ENCODE measurements at places on chromosomes 6 and 20. TPM values are rescaled to one million over a fixed set of nuclear protein-coding genes. Genes with fewer than 3 reads are reported as not detected.

Gene FOXF2
- not detected for total RNA-seq

DNA sequence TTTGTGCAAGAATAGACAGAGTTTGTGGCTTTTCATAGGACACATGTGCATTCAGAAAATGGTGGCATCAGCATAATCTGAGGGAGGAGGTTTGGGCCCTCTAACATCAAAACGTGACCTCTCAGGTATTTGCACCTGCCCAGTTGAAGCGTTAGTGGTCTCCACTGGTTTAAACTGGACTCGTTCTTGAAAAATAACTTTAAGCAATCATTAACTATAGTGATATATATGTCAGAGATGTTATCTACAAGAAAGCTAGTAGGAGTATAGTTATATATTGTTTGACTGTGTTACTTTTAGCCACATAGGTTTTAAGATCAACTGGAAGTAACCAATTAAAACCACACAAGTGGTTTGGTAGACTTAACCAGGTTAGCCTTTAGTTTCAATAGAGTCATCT is 607.4 kb downstream of the MAFB start:
- DNase-seq: no peak

DNA sequence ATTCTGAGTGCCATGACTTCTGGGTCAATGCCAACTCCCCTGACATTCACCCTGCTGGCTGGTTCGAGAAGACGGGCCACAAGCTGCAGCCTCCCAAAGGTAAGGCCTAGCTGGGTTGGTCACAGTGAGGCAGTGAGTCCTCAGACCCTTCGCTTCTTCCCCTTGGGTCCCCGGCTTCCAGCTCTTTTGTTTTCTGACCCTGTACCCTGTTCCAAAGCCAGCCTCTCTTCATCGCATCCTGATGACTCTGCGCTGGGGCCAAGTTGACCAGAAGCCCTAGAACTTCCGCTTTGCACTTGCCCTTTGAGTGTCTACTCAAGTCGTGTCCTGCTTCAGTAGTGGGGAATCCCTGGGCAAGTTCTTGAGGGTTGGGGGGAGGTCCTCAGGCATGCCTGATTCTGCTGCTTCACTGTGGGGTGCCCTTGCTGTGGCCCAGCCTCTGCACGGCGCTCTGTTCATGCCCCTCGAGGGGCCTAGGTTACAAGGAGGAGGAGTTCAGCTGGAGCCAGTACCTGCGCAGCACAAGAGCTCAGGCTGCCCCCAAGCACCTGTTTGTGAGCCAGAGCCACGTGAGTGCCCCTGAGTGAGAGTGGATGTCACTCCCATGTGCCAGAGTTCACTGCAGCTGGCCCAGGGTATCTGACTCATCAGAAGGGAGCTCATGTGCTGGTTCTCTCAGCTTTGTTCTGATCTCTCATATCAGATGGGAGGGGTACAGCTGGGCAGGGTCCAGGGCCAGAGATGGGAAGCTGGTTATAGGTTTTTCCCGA is 23.0 kb downstream of the L3MBTL1 start:
- DNase-seq: no peak

Gene PNRC1
- total RNA-seq: 46.7 TPM

- DNase-seq: no peak
Observed at GRCh38 chr20:50338479-50339391, 148.1 kb downstream of the CEBPB start.

DNA sequence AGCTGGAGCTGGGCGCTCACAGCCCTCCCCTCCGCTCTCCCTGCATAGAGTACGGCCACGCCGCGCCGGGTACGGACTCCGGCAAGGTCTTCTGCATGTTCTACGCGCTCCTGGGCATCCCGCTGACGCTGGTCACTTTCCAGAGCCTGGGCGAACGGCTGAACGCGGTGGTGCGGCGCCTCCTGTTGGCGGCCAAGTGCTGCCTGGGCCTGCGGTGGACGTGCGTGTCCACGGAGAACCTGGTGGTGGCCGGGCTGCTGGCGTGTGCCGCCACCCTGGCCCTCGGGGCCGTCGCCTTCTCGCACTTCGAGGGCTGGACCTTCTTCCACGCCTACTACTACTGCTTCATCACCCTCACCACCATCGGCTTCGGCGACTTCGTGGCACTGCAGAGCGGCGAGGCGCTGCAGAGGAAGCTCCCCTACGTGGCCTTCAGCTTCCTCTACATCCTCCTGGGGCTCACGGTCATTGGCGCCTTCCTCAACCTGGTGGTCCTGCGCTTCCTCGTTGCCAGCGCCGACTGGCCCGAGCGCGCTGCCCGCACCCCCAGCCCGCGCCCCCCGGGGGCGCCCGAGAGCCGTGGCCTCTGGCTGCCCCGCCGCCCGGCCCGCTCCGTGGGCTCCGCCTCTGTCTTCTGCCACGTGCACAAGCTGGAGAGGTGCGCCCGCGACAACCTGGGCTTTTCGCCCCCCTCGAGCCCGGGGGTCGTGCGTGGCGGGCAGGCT is 4.6 kb downstream of the KCNK15 start:
- no peak for DNase-seq

DNA sequence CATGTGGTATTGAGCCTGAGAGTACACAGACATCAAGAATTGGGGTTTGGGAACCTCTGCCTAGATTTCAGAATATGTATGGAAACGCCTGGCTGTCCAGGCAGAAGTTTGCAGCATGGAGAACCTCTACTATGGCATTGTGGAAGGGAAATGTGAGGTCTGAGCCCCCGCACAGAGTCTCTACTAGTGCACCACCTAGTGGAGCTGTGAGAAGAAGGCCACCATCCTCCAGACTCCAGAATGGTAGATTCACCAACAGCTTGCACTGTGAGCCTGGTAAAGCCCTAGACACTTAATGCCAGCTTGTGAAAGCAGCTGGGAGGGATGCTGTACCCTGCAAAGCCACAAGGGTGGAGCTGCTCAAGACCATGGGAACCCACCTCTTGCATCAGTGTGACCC is 658.2 kb downstream of the HACE1 start:
- DNase-seq: no peak

GRCh38 chr6:87907521-87907920 is 140.1 kb upstream of the SPACA1 start:
- DNase-seq: no peak

DNA sequence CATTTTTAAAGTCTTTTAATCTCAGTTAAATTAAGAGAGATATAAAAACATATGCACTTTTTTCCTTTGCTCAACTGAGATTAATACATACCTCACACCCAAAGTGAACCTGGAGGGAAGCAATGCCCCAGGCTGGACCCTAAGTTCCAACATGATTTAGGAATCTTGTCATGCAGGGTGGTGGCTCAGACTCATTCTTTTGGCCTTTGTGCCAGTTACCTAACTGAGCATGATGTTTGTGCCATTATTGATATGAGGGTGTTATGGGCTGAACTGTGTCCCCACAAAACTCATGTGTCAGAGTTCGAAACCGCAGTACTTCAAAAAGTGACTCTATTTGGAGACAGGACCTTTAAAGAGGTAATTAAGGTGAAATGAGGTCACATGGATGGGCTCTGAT is 188.0 kb downstream of the ARHGAP18 start:
- no peak for DNase-seq

Gene VSX1
- not detected for total RNA-seq

Gene SLC44A4
- total RNA-seq: under 0.01 TPM

DNA sequence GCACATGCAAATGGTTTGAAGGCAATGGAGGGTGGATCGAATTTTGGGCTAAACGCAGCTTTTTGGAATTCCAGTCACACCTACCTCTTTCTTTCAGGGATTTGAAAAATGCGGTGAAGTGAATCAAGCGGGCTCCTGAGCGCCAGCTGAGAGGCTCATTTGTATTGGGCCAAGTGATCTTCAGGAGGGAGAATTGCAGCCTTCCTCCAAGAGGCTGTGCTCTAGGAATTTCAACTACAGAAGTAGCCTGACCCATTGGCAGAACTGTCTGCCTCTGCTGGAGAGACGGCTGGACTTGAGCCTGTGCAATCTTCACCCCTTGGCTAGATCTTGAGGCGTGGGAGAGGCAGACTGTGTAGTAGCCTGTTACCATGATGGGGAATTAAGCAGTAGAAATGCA is 5.7 kb upstream of the TIAM2 start:
- no peak for DNase-seq

Gene MCM3
- 52.2 TPM for total RNA-seq

DNA sequence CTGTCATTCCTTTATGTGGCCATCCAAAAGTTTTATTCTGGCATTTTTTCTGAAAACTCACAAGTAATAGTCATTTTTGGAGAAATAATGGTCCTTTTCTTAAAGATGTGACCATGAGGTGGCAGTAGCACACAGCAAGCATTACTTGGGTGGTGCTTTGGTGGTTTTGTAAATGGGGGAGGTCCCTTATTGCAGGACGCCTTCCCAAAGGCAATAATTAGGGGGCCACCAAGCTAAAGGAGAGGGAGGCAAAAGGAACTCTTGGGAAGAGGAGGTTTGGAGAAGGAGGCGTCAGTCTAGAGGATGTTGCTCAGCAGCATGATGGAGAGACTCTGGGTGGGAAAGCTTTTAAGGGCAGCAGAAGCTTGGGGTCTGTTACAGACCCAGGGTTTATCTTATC is 422.6 kb upstream of the MMS22L start:
- no peak for DNase-seq

GRCh38 chr6:105199711-105200110 is 19.9 kb upstream of the POPDC3 start:
- no peak for DNase-seq

DNA sequence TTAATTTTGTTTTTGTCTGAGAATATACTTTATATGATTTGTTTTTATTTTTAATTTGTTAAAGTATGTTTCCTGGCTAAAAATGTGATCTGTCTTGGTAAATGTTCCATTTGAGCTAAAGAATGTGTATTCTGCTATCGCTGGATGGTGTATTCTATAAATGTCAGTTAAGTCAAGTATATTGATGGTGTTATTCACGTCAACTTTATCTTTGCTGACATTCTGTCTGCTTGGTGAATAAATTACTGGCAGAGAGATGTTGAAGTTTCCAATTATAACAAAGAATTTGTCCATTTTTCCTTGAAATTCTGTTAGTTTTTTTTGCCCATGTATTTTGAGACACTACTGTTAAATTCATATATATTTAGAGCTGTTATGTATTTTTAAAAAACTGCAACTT is 1131.8 kb upstream of the GJE1 start:
- DNase-seq: no peak

Gene DEFB127
- total RNA-seq: not detected

DNA sequence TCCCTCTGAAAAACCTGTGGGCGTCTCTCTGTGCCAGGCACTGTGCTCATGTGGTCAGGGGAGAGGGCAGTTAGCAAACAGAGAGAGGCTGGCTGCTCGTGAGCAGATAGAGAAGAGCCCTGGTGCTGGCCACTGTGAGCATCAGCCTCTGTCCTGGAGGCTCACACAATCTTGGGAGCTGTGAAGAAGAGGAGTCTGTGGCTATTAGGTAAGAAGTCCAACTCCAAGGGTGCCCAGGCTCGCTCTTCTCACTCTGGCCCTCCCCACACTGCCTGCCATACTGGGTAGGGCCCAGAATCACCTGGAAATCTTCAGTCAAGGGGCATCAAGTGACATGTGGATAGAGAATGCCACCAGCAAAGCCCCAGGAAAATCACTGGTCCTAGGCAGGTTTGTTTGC is 14.1 kb downstream of the SCML4 start:
- DNase-seq: no peak

Gene SMLR1
- not detected for total RNA-seq

GRCh38 chr6:6105472-6106036 is 98.8 kb upstream of the NRN1 start:
- DNase-seq: no peak

- DNase-seq: no peak
Observed at GRCh38 chr20:63767456-63767855, 27.9 kb downstream of the SLC2A4RG start.

DNA sequence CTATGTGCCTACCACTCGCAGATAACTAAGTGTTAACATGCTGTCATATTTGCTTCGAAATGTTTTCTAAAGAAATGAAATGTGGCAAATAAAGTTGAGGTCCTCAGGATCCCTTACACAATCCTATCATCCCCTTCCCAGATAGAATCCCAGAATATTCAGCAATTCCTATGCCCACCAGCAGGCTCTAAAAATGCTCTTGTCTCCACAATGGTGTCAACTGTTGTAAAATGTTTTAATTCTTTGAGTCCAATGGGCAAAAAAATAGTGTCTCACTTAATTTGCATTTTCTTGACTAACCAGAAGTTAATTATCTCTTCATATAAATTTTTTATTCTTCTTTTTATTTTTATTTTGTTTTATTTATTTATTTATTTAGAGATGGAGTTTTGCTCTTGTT is 103.9 kb upstream of the MAP7 start:
- DNase-seq: no peak

GRCh38 chr20:9103955-9104354 is 35.1 kb downstream of the PLCB4 start:
- no peak for DNase-seq

Gene ATG5
- 49.9 TPM for total RNA-seq

DNA sequence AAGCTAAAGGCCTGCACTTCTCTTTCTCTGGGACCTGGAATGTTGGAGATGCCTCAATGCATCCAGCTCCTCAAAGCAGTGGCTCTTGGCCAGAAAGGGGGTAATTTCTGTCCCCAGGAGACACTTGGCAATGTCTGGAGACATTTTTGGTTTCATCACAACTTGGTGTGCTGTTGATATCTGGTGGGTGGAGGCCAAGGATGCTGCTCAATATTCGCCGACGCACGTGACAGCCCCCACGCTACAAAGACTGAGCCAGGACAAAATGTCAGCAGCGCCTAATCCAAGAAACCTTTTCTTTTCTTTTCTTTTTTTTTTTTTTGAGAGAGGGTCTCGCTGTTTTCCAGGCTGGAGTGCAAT is 79.8 kb downstream of the SULF2 start:
- no peak for DNase-seq

DNA sequence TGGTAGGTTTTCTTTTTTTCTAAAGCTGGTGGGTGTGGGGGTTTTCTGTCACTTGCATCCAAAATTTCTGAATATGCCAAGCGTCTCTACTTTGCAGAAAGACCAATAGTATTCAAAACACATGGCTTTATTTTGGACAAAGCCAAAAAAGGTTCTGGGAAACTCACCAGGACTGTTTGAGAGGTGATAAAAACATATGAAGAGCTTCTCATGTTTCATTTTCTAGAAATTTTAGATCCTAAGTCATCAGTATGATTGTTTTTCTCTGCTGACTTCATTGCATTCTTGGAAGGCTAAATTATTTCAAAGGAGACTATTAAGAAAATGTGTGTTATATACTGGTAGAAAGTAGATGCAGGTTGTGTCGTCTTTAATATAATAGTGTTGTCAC is 51.3 kb downstream of the GCLC start:
- DNase-seq: no peak

Data from dermis microvascular lymphatic vessel endothelial cell (primary cell).